ENCODE measurements at places on chromosomes 2 and 18.

GRCh38 chr2:10774394-10774793 lies 38.2 kb downstream of the PDIA6 start:
- DNase-seq = no peak

DNA sequence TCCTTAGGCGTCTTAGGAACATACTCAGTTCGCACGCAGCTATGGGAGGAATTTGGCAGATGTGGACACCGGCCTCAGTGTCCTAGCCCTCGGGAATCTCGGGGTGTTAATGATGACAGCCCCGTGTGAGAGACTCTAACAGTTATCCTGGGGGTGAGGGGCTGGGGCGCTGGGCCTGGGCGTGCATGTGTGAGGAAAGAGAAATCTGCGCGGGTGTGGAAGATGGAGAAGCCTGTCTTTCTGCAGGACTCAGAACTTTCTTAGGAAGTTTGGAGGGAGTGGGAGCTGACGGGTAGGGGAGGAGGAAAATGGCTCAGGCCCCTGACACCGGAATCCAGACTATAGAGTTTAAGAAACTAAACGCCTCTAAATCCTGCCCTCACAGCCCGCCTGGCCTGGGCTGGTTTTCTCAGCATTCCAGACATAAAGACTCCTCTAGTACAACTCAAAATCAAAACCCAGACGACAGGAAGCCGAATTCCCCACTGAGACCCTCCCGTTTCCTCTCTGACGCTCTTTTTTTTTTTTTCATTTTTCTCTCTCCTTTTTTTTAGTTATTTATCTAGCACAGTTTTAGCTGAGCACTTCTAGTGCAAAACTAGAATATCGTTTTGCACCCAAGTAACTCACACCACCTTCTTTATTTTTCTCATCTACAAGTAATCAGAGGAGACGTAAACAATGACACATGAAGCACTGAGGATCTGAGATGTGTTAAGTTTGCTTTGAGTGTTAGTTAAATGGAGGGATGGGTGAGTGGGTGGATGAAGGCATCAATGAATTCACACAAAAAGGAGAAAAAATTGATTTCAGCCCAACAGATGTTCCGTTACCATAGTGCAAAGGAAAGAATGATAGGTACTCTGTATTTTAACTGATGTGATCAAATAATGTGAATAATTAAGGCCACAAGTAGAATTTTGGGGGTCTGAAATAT lies 1.2 kb upstream of the HAAO start:
- DNase-seq = no peak

GRCh38 chr2:55581874-55582547 lies 35.4 kb downstream of the PPP4R3B start:
- no peak for DNase-seq

- no peak for DNase-seq
These were observed 787.2 kb downstream of the RNF144A start for GRCh38 chr2:7704296-7704865.

GRCh38 chr2:60359569-60359968 lies 193.9 kb downstream of the BCL11A start:
- peak; percentile 57 for DNase-seq

DNA sequence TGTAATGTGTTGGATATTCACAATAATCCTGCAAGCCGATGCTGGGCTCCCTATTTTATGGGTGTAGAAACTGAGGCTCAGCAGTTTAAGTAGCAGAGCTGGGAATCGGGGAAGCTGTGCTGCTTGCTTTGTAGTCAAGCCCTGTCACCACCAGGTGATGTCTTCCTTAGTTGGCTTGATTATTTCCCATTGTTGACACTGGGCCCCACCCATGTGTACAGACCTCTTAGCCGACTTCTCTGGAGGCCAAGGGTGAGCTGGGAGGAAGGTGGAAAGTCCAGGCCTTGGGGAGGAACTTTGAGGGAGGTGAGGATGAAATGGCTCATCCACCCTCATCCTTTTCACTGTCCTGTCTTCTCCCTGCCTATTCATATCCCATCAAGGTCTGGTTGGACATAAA lies 60.0 kb downstream of the CAPN13 start:
- DNase-seq = no peak

GRCh38 chr2:17607379-17607778 lies 66.9 kb downstream of the VSNL1 start:
- DNase-seq = no peak

- peak; percentile 38 for DNase-seq
These were observed 168.7 kb downstream of the NRXN1 start for GRCh38 chr2:50863218-50863617.

GRCh38 chr2:230886206-230886605 lies 21.5 kb downstream of the ITM2C start:
- DNase-seq = no peak

- no peak for DNase-seq
These were observed 186.1 kb upstream of the NRXN1 start for GRCh38 chr2:51218047-51218446.

GRCh38 chr2:11858883-11859282 lies 112.5 kb downstream of the LPIN1 start:
- DNase-seq = no peak

DNA sequence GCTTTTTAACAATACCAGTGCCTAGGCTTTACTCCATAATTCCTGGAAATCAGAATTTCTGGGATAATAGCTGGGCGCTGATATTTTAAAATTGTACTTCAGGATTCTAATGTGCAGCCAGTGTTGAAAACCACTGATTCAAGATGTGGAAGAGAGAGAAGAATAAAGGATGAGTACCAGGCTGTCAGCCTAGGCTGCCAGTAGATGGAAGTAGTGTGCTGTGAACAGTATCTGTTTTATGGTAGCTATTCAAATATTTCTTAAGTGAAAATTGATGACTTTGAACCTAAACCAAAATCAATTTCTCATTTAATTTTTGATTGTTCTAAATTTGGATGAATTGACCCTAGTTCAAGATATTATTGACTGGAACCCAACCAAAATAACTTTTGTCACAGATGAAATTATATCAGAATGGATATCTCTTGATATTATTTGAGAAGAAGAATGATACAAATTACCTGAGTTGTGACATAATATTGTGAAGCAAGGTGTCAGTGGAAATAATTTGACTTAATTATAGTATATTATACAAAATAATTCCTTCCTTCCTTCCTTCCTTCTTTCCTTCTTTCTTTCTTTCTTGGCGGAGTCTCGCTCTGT lies 88.0 kb downstream of the COMMD1 start:
- no peak for DNase-seq

- DNase-seq = no peak
These were observed 10.0 kb downstream of the SLC40A1 start for GRCh38 chr2:189570570-189571031.

DNA sequence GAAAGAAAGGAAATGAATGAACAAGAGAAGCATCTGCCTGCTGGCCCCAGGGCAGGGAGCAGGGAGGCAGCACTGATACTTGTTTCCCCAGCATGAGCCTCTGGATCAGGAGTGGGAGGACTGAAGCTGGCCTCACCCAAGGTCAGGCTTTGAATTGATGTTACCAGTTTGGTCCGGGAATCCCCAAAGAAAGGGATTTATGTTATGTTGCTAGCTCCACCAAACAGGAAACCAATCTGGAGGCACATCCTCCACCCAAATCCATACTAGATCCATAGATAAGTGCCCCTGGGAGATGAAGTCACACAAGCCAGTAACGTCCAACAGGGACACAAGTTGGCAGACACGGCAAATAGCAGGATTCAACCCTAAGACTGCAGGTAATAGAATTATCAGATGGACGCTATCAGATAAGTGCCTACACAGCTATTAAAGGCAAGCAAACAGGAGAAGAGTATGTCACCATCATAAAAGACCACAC lies 85.9 kb downstream of the MTCL1 start:
- DNase-seq = no peak

- DNase-seq = no peak
These were observed 648.9 kb downstream of the TDRD15 start for GRCh38 chr2:21772624-21773023.

GRCh38 chr2:160652236-160652635 lies 158.6 kb upstream of the RBMS1 start:
- DNase-seq = no peak

GRCh38 chr2:152532241-152532640 lies 185.0 kb downstream of the PRPF40A start:
- DNase-seq = no peak

DNA sequence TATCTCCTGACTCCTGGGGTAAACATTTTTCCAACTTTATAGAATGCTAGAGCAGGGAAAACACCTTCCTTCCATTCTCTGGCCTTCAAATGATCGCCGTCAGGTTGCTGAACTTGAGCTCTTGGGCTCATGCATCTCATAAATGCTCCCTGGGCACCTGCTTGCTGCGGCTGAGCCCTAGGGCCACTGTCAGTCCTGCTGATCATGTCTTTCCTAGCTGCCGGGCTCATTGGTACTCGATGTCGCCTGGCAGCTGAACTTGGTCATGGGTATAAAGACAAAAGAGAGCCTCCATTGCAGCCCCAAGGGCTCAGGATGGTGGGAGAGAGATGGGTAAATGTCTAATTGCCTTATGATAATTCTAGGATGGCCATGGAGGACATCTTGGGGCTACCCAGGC lies 80.6 kb downstream of the HS1BP3 start:
- no peak for DNase-seq

- DNase-seq = no peak
These were observed 84.8 kb downstream of the SETBP1 start for GRCh38 chr18:44765456-44765855.

DNA sequence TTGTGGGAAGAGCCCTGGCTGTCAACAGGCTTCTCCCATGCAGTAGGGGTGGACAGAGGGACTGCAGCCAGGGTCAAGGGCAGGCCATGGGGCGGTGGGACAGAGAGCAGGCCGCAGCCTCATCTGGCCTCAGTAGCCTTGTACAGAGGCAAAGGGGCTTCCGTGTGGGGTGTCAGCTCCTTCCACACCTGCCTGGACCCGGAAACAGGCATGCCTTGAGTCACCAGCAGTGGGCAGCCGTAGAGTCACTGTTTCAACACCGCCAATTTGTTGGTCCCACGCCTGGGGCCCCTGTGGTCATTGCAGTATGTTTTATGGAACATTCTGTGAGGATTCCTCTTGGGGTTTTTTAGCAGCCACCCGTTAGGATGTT lies 173.0 kb downstream of the SMAD7 start:
- no peak for DNase-seq

DNA sequence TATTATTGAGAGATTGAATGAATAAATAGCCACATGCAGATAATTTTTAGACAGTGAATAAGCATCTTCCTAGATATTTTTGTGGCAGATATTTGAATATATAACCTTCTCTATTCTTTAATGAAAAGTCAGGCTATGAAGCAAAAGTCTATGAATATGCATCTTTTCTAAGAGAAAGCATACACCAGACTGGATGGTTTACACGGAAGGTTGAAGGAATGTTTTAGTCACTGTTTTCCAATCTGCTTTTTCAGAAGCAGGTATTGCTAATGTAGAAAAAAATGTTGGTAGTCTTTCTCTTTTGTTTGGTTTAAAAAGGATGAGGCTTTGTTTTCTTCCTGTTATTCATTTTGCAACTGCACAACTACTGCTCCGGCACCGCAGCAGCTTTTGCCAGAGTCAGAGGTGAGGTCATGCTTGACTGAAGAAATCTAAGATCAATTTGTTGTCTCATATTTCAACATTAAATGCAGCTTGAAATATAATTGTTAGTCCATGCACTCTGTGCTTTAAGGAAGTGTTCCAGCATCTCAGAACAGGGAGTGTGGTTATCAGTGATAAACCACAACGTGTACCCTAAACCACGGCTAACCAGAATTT lies 1540.8 kb upstream of the PIK3C3 start:
- DNase-seq = peak; percentile 11

- no peak for DNase-seq
These were observed 65.5 kb upstream of the PMAIP1 start for GRCh38 chr18:59834267-59834666.

- DNase-seq = no peak
These were observed 99.5 kb downstream of the SLC4A3 start for GRCh38 chr2:219726916-219727315.

GRCh38 chr2:44267796-44268648 lies 7.3 kb upstream of the SLC3A1 start:
- DNase-seq = no peak

DNA sequence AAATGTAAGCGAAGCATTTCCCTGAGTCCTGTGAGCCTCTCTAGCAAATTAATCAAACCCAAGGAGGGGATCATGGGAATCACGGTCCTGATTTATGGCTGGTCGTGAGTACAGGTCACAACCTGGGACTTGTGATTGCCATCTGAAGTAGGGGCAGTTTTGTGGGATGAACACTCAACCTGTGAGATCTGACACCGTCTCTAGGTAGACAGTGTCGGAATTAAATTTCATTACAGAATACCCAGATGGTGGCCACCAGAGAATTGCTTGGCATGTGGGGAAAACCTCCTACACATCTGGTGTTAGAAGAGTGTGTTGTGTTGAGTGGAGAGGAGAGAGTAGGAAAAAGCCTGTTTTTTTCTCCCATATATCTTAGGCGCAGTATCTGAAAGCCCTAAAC lies 12.5 kb downstream of the CAPN14 start:
- DNase-seq = no peak

DNA sequence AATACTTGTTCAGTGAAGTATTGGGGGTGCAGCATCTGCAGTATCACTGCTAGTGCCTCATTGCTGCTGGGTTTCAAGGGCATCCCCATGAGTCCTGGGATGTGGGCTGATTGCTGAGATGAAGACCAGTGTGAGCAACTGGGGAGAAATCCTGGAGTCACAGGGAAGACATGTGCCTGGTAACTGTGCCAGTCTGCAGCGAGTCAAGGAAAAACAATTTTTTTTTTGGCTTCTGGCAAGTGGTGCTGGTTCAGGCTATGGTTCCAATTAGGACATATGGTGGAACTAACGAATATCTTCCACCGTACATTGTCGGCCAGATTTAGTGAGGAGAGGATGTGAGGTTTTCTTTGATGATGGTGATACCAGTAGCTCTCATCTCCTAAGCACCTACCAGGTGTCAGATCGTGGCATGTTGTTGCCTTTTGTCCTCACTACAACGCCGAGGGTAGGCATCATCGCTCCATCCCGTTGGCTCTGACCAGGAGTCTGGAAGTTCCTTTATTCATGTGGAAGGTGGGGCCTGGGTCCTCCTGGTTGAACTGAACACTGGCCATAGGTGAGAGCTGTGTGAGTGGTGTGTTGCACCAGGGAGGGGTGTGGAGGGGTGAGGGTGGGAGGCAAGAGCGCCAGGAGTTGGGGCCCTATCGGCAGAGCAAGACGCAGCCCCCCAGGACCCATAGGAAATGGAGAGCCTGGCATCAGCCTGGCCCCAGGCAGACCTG lies 118.0 kb upstream of the HS6ST1 start:
- no peak for DNase-seq

- no peak for DNase-seq
These were observed 151.0 kb downstream of the MREG start for GRCh38 chr2:215862351-215862771.

DNA sequence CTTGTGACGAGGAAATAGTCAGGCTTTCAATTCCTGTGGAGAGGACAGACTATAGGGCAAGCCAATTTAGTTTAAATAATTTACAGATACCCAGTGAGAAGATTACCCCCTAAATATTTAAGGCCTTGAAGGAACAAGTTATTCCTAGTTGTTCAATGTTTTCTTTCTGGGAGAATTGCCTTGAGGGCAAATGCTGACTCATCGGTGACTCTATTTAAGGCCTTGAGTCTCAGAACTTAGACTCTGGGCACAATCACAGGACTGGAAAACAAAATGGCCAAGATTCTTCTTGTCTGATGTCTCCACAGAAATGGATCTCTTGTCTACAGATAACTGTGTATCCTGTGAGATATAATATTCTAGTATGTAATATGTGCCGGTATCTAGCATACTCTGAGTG lies 467.1 kb downstream of the SUCLG1 start:
- DNase-seq = no peak
